ENCODE measurements at places on chromosomes 1 and 21.

DNA sequence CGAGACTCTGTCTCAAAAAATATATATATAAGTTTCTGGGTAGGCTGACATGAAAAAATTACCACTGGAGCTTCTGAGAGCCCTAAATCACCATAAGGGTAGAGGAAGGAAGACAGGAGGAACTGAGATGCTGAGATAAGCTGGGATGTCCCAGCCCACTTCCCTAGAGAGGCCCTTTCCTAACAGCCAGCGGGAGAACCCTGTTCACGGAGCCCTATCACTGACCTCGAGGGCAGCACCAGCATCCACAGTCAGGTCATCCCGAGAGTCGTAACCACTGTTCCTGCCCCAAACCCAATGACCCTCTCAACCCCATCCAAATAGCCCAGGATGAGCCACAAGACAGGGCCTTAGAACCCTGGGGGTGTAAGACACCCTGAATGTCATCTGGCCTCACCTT, 77.5 kb downstream of the CD34 start:
- DNase-seq: no peak

DNA sequence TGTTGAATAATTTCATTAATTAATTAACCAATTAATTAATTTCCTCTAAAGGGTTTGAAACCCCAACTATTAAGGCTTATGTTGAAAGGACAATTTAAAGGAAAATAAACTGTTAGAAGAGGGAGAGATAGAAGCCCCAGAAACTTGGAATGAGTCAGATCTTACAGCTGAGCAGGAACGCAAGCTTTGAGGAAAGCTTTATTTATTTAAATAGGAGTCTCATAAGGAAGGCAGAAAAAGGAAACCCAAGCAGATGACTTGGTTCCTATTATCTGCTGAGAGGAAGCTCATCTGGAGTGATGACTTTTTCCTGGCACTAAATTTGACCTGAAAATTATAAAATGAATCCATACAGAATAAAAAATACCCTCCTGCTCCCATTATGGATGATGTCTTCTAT, 105.1 kb downstream of the ROR1 start:
- no peak for DNase-seq

GRCh38 chr1:167716000-167716271, 5.8 kb upstream of the MPZL1 start:
- DNase-seq: no peak

DNA sequence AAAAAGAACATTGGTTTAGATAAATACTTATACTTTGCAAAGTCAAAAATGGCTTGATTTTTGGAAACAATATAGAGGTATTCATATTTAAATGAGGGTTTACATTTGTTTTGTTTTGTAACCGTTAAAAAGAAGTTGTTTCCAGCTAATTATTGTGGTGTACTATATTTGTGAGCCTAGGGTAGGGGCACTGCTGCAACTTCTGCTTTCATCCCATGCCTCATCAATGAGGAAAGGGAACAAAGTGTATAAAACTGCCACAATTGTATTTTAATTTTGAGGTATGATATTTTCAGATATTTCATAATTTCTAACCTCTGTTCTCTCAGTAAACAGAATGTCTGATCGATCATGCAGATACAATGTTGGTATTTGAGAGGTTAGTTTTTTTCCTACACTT, 65.3 kb upstream of the SAMD13 start:
- no peak for DNase-seq

DNA sequence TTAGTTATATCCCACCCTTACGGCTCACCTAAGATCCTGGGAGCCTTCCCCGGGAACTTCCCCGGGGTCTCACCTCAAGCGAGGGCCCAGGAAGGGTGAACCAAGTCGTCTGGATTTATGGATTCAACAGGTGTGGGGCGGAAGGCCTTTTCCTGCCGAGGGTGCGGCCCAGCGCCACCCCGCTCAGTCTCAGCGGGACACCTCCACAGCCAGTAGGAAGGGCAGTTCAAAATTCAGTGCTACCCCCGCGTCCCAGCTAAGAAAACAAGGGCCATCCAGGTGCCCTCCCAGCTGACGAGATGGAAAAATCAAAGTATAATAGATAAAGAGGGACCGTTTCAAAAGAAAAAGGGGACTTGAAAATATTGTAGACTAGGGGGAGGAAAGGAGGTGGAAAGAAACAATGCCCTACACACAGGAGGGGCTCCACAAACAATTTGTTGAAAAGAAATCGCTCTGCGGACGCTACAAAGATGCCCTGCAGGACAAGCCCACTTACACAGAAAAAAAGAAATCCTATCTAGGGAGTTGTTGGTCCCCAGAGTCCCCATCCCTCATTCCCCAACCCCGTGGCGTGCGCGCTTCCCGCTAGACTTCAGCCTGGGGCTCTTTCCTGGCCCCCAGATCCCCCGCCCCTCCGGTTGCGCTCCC, 1.3 kb downstream of the SLC2A1 start:
- no peak for DNase-seq

- DNase-seq: no peak
Measured at GRCh38 chr1:219659005-219659600, 46.2 kb upstream of the ZC3H11B start.

DNA sequence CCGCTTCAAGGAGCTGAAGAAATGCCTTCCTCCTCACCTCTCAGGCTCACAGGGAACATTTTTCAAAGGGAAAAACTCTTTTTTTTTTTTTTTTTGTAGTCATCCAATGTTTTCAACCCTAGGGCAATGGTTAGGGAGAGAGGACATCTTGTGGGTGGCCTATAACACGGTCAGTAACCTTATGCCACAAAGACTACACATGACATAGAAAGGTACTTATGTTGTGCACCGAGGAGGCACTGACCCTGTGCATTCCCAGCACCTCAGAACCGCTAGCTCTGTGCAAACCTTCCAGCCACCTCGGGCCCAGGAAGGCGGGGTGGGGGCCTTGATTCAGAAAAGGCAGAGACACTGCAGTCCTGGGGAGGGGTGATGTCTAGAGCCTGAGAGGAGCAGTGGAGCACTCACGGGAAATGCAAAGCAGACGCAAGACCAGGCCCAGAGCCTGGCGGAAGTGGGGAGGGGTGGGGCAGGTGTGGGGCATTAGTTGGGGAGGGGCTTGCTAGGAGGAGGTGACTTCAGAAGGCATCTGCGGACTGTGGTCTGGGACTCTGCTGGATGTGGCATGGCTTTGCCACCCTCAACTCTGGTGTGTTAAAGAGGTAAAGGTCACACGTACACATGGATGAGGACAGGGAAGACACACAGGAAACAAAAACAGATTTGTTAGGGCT, 68.6 kb downstream of the MDM4 start:
- no peak for DNase-seq

GRCh38 chr1:178684111-178684510, 40.9 kb upstream of the RALGPS2 start:
- no peak for DNase-seq

- DNase-seq: no peak
Measured at GRCh38 chr21:21898801-21899200, 900.6 kb downstream of the NCAM2 start.

- DNase-seq: no peak
Measured at GRCh38 chr1:182952677-182953444, at the start of gene SHCBP1L. SHCBP1L (minus strand) TSS chr1:182953166; CDS start chr1:182953133, 33 bp downstream.

DNA sequence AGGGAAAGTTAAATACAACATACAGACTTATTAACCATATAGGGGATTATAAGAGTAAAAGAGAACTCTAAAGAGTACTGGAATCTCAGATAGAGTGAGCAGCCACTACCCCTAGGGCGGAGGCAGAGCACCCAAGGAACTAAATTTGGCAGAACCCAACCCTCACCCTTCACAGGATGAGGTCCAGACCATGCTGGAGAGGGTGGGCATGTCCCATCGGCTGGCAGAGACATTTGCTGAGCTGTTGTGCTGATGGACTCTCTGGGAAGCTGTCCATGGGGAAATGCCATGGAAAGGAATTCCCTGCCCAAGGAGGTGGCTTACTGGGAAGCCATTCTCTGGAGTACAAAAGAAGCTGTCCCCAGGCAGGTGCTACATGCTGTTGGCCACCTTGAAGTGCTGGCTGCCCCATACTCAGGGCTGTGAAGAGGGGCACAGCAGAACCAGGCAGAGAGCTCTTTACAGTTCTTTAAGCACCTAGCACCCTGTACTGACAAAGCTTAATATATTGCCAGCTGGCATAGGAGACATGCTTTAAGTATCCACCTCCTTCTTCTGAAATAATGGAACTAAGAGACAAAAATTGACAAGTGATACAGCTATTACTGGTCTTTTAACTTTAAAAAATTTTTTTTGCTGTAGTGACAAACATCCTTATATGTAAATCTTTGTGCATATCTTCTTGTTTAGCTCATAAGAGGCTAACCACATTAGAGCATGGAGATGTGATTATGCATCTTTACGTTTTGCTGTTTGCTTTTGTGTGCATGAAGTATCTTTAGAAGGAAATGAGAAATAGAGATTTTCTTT, 29.6 kb downstream of the TSNAX start:
- DNase-seq: no peak

- no peak for DNase-seq
Measured at GRCh38 chr1:233867028-233867427, 37.4 kb upstream of the SLC35F3 start.

DNA sequence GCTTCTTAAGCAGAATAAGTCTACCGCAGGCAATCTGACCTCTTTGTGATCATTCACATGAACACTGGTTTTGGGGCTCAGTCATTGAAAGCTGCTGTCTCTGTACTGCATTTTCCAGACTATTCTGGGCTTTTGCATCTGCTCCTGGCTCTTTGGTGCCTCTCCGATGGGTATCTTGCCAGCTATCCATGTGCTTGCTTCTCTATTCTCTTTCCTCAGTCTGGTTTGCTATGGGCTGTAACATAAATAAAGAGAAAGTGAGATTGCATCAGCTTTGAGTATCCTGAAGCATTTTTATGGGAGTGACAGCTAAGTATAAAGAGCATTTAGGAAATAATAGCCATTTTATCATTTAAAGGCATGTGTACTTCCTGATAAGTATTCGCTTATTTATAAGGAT, 70.7 kb downstream of the C1orf21 start:
- no peak for DNase-seq

DNA sequence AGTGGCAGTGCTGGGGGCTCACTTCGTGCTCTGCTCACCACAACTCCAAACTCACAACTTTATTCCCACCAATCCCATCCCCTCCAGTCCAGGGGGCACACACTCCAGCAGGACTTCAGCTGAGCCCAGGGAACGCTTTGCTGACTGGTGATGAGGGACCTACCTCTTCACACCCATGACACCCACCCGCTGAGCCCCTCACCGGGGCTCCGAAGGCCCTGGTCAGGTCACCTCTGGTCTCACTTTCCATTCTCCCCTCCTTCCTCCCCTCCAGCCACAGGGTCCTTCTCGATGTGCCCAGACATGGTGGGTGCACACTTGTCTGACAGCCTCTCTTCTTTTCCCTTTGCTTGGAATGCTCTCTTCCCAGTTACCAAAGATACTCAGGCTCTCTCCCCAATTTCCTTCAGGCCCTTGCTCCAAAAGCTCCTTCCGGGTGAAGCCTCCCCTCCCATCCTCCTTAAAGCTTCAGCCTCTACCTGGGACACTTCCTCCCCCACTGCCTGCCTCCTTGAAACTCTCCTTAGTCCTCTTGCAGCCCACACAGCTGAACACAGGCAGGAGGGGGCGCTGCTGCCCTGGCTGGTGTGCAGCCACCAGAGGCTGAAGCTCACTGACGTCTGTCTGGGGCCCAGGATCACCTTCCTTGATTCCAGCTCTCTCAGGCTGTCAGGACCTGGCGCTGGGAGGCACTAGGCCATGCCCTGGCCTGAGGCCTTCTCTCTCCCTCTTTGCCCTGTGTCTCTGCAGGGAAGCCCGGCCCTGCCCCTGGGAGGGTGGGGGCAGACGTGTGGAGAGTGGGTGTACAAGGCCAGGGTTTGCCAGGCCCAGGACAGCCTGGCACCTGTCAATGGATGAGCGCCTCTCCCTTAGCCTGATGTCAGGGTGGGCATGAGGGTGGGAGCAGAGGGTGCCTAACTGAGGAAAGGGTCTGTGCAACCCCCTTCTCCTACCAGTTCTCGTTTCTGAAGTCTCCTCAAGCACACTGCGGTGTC, 1.6 kb downstream of the KCNE1 start:
- no peak for DNase-seq

DNA sequence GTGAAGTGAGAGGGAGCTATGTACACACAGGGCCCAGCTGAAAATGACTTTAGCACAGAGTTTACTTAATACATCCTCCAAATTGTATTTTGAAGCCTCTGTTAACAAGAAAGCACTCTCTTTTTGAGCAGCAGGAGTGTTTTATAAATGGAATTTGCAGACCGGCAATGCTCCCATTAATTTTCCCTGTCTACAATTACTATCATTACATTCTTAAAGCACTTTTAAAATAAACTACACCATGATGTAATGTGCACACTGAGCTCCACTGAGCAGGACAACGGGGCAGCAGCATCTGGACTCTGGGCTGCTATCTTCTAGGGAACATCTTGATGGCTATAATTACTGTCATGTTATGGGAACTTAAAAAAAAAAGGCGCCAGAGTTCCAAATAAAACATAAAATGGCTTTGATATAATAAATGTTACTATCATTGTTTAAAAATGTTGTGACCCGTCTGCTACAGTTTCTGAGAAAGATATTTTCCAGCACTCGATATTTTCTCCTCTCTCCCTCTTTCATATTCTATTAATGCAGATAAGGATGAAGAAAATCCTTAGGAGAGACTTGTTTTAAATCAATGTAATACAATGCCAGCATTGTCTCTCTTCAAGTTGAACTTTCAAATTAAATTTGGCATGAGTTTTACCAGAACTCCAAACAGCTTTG, 150.9 kb downstream of the HLX start:
- DNase-seq: no peak

GRCh38 chr1:228830954-228831481, 95.7 kb downstream of the RHOU start:
- no peak for DNase-seq

- DNase-seq: no peak
Measured at GRCh38 chr1:38962560-38962959, 20.9 kb upstream of the RHBDL2 start.

DNA sequence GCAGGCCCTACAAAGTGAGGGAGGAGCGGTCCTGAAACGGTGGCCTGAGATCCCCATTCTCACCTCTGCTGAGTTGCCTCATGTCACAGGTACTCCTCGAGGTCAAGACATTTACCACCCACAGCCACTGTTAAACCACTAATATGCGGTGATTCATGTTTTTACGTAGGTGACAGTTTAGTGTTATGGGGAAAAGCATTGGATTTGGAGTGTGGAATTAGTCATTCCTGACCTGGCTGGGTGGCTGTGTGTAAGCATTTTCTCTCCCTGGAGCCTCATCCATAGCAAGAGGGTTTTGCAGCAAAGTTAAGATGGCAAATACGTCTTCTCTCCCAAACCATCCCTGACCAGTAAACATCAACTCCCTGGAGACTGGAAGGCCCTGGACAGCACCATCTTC, 57.8 kb upstream of the KCNJ6 start:
- DNase-seq: no peak

DNA sequence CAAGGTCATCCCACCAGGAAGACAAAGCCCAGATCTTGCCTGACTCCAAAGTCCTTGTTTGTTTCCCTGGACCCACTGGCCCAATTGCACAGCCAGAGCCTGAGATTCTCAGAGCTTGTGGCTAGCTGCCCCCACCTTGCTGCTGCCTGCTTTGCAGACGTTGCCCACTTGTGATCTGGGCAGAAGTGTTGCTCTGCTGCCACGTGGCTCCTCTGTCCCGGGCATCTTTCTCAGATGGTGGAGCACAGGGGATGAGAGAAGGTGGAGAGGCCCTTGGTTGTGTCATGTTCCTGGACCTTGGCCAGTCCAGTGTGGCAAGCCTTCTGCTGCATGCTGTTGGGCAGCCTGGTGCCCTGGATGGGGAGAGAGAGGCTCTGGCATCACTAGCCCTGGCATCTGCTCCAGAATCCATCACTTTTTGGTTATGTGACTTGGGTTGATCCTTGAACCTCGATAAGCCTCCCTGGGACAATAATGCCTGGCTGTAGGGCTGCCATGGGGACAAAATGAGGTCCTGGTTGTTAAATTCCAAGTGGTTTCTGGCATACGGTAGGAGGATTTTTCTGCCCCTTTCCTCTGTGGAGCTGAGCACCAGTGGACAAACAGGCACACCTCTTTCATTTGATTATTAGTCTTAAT, 1.5 kb upstream of the NR0B2 start:
- no peak for DNase-seq
